Activated naive CD4-positive, alpha-beta T cell treated with anti-CD3 and anti-CD28 coated beads, Interleukin-2, amount 50 U/mL, for 72 hours (primary cell): ENCODE measurements at places on chromosomes 7 and 10. TPM values are rescaled to one million over a fixed set of nuclear protein-coding genes. Genes with fewer than 3 reads are reported as not detected.

The TAS2R41 gene
- total RNA-seq: not detected

The CDC14C gene
- total RNA-seq: not detected

The SPDYE3 gene
- total RNA-seq: not detected

The ICA1 gene
- total RNA-seq: 3.6 TPM

The CALML3 gene
- not detected for total RNA-seq

The CTAGE15 gene
- 2.1 TPM for total RNA-seq

The HOXA13 gene
- not detected for total RNA-seq

The PDE6C gene
- total RNA-seq: not detected

The MPP7 gene
- 24.4 TPM for total RNA-seq

The RNF32 gene
- not detected for total RNA-seq

DNA sequence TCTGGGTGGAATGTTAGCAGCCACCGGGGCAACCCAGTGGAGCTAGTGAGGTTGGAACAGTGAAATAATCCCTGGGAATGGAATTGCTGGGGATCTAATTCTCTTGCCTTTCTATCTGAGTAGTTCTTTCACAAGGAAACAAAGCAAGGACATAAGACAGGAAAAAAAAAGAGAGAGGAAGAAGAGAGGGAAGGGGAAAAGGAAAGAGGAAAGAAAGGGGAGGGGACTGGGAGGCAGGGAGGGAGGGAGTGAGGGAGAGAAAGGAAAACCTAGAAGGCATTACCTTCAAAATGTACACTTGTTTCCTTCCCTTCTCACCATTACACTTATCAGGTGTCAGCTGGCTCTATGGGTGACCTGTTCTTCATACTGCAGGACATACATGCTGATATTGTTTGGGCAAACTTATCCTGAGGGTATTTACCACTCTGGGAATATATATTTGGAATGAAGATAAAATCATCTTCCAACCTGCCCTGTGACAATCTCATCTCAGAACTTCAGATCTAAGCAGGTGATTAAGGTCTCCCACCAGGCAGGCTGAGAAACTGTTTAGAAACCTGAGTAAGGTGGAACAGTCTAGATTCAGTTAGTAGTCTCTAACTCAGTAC is 50.0 kb upstream of the KCNIP2 start:
- DNase-seq: no peak

GRCh38 chr7:30936650-30937245 is 25.1 kb downstream of the AQP1 start:
- DNase-seq: no peak

DNA sequence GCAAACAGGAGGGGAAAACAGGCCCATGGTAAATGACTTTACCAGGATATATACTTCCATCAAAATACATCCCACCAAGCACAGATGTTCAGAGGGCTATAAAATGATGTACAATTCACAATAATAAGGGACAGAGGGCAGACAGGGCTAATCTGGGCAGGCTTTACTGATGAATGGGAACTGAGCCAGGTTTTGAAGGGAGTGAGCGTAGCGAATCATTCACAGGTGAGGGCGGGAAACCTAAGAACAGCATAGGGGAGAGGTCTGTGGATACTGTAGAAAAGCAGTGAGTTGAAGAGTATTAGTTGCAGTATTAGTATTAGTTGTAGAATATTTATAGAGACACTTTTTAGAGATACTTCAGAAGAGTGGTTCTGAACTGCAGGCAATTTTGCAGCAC is 180.8 kb downstream of the JAZF1 start:
- DNase-seq: no peak

DNA sequence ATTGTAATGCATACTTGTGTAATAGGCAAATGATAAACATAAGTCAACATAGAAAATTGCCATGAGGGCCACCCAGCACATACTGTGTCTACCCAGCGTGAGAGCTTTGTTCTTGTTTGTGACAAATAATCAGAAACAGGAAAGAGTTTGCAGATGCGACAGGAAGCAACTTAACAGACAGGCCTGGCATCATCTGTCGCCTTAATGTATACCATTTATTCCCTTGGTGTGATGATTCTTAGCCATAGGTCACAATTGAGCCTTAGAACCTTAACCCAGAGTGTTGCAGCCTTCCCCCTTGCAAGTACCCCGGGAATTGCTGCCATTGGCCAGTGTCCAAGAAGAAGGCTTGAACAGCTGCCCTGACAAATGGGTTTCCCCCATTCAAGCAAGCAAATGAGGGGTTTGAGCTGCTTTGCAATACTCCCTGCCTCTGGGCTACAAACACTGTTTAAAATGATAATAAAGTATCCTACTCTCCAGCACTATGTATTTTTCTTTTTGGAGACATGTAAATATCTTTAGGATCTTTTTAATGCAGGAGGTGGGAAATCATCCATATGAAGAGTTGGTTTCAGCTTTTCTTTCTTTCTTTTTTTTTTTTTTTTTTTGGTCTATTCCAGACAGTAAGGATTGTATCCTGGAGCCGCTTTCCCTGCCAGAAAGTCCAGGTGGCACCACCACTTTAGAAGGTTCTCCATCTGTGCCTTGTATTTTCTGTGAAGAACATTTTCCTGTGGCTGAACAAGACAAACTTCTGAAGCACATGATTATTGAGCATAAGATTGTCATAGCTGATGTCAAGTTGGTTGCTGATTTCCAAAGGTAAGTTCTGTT is 80.0 kb downstream of the ZNF277 start:
- DNase-seq: no peak

- DNase-seq: no peak
Observed at GRCh38 chr7:107948645-107949442, 54.1 kb downstream of the LAMB1 start.

DNA sequence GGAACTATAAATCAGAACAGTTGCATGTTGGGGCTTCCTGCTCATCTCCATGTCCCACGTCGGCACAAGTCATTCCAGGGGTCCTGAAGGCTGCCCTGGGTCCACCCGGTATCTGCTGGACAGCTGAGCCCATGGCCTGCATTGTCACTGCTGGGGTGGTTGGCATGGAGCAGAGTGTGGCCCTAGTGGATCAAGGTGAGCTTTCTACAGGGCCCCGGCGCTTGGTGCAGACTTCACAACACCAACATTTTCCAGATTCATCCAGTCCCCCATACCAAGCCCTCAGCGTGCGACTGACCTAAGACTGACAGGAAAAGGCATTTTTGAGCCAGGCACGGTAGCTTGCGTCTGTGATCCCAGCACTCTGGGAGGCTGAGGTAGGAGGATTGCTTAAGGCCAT is 175.5 kb upstream of the LYZL2 start:
- DNase-seq: no peak

GRCh38 chr10:6203331-6204062 is 765 bp downstream of the PFKFB3 start:
- peak; percentile 75 for DNase-seq

DNA sequence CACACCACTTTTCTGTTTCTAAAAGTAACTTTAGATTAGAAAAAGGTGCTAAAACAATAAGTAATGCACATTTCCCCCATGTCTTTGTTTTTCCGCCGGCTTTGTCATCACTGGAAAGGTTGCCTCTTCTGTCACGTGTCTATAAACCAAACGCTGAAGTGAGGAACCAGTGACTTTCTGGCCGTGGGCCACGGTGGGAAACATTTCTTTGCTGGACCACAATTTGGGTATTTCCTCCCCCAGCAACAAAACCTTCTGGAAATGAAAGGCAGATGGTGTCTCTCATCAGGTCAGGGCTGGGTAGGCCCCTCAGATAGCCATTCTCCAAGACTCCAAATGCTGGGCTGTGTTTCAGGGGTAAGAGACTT is 174.5 kb downstream of the SH3PXD2A start:
- DNase-seq: no peak

DNA sequence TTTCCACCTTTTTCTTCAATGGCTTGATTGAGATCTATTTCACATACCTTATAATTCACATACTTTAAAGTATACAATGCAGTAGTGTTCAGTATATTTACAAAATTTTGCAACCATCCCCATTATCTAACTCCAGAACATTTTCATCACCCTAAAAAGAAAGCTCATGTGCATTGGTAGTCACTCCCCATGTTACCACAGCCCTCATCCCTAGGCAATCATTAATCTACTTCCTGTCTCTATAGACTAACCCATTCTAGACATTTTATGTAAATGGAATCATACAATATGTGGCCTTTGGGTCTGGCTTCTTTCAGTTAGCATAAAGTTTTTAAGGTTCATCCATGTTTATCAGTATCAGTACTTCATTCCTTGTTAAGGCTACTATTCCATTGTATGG is 214.2 kb downstream of the WDR11 start:
- no peak for DNase-seq

- DNase-seq: no peak
Observed at GRCh38 chr10:37671802-37672201, 185.6 kb downstream of the ZNF248 start.

DNA sequence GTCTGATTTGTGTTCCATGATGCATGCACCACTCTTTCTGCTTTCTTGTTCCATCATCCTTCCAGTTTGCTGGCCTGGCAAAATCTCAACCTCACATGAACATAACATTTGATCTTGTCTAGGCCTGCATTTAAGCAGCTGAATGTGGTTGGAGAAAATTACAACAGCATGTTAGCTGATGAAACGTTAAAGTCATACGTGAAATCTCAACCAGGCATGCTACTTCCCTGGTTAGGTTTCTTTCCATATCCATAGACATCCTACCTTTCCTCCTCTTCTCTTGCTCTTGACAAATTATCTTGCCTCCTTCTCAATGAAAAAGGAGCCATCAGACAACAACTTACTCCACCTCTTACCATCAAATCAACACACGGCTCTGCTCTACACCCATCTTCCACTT is 153.6 kb downstream of the C1GALT1 start:
- DNase-seq: no peak

GRCh38 chr7:137642472-137642871 is 204.3 kb downstream of the DGKI start:
- DNase-seq: no peak

DNA sequence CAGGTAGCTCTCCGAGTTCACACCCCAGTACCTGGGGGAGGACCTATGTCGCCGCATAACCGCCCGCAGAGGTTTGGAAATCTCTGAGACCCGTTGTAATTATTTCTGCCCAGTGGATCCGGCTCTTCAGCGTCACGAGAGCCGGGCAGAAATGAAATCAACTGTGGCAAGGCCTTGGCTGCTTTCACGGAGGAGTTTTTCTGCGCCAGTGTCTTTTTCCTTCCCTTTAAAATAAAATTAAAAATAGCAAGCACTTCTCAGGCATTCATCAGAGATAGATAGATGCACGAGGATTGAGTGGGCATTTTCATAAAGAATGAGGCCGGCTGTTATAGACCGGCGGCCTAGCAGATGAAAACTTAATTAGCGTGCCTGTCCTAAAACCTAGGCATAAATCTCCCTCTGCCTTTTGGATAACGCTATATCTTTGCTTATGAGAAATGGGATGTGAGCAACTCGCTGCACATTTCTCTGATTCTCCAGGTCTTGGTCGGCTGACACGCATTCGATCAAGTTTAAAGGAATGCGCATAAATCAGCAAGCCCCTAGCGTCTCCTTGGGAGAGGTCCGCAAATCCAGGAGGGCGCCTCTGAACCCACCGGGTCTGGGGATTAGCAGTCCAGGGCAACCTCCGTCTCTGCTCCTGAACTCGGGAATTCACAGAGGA is 6.4 kb downstream of the HOXA13 start:
- no peak for DNase-seq

DNA sequence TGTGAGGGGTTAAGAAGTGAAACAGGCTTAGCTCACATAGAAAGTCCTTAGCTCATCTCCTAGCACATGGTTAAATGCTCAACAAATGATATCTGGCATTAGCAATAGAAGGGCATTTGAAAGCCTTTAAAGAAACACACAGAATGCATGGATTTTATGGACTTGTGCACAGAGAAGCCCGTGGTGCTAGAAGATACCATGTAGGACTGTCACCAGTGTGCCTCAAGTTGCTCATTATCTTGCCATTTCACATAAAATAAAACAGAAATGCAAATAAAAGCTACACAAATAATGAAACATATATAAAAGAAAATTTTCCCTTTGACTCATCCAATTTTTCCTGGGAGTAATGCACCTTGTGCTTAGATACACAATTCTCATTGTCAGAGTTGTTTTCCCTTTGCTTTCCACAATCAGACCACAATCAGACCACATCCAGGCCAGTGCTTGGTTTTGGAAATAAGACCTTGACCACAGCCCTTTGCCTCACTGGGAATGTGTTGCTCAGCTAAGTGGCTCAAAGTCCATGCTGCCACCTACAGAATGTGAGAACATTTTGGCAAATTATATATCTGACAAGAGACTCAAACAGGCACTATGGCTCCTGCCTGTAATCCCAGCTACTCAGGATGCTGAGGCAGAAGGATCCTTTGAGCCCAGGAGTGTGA is 9.5 kb upstream of the WDR11 start:
- DNase-seq: no peak

GRCh38 chr10:33461295-33461640 is 126.8 kb upstream of the NRP1 start:
- no peak for DNase-seq

- DNase-seq: no peak
Observed at GRCh38 chr10:61400524-61400923, 52.7 kb downstream of the TMEM26 start.

- DNase-seq: no peak
Observed at GRCh38 chr7:45923290-45923689, 2.2 kb upstream of the IGFBP3 start.

DNA sequence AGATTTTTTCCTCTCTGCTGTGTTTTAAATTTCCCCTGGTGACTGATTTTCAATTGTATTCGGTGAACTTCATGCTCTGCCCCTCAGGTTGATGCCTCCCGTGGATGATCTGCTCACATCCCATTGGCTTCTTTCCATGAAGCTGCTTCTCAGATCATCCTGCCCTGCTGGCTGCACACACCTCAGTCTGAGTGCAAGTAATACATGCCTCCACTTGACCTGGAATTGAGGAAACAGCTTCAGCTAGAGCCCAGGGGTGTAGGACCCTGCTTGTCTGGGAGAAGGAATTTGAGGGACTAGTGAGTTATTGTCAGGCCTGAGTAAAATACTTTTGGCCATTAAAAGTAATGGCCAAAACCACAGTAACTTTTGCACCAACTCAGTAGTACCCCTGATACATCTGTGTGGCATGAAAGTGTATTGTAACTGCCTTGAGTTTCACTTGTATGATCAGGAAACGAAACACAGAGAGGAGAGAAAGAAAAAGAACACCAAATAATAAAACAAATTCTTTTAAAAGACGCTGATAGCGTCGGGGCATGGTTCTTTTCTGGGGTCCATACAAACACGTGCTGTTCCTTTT is 49.4 kb downstream of the SPAM1 start:
- no peak for DNase-seq

DNA sequence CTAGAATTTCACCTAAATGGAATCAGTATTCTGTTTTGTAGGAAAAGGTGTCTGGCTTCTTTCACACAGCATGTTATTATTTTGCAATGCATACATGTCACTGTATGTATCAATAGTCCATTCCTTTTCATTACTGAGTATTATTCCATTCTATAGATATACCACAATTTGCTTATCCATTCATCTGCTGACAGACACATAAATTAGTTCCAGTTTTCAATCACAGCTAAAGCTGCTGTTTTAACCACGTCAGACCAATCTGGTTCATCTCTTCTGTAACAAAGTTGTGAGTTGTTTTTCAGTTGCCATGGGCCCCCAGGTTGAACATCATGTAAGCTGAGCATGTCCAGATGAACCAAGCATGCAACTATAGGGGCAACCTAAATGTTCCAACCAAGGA is 282.1 kb upstream of the MKLN1 start:
- DNase-seq: no peak

GRCh38 chr7:148084138-148084537 is 506.4 kb upstream of the C7orf33 start:
- peak; percentile 8 for DNase-seq
